ENCODE measurements at places on chromosomes 2 and 18.

GRCh38 chr2:187483537-187483936, 35.5 kb upstream of the CALCRL start:
- no peak for DNase-seq

- DNase-seq, result peak; percentile 55
Measured at GRCh38 chr2:234203135-234203984, 152.9 kb downstream of the SPP2 start.

DNA sequence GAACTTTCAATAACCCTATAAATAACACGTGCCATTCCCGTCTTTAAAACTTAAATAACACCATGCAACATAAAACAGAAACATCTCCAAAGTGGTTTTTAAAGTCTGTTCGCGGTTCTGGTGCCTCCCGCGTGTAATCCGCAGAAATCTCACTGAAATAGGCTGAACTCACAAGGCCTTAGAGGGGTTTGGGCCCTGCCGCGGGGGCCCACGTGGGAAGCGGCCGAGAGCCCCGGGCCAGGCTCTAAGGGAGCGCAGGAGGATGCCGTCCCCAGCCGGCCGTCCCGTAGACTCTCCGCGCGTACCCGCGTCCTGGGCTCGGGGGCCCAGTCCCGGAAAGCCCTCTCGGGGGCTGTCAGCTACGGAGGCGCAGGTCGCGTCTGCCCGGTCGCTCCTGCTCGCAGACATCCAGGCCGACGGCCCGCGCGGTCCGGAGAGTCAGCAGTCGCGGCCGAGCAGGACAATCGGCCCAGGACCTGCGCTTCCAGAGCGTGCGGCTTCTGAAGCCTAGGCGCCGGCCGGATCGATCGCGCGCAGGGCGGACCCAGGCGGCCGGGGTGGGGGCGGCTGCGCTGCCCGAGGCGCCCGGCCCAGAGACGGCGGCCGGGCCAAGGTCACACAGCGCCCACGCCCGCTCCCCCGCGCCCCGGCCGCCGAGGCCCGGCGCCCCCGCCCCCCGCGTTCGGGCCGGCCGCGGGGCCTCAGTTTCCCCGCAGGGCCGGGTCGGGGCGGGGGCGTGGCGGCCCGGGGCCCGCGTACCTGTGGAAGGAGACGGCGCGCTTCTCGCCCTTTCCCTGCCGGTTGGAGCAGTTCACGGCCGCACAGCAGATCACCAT, 558 bp downstream of the THAP4 start:
- DNase-seq, result no peak

DNA sequence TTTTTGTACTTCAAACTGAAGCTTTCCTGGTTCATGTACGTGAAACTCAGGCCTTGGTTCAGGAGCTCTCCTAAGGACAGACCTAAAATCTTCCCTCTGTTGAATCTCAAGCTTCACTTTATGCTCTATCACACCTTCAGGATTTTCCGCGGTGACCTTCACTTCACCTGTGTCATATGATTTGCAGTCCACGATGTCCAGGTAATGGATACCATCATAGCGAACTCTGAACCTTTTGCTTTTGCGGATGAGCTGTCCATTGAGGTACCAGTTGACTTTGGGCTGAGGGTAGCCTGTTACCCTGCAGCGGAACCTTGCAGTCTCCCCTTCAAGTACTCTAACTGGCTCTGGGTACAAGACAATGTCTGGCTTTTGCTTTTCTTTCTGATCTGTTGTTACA, 31.2 kb downstream of the TTN start:
- no peak for DNase-seq

DNA sequence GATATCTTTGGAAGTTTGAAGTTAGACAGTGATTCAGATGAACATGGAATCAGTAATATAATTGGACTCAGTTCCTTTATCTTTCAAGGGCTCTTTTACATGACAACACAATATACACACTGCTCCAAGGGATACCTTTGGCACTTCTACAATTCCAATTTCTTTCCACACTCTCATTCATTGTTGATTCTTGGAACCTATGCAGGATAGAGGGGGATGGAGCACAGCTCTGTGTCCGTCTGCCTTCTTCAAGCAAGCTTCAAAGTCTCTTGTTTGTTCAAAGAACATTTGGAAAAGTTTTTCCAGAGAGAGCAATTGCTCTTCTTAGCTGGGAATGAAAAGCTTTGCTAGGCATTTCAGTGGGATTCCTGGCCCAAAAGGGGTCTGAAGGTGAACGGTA, 276.2 kb upstream of the ZEB2 start:
- no peak for DNase-seq

GRCh38 chr2:239790721-239791120, 234.4 kb downstream of the NDUFA10 start:
- DNase-seq, result no peak

GRCh38 chr18:9329471-9329870, 5.1 kb upstream of the TWSG1 start:
- no peak for DNase-seq

- peak; percentile 20 for DNase-seq
Measured at GRCh38 chr2:172038604-172039003, 38.9 kb downstream of the METAP1D start.

DNA sequence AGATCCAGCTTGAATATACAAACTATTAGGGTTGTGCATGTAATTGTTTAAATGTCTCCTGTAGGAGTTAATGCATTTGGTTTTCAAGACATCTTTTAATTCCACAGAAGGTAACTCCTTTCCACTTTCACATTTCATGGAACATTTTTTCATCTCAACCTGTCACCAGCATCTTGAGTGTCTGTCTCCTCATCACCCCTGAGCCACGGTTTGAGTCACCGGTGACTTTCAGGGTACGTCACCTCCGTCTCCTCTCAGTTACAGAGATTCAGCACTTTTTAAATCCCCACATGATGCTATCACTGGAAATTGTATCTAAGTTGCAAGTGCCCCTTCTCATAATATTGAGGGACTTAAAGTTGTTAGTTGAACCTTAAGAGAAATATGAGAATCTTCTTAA, 25.3 kb downstream of the GPR55 start:
- no peak for DNase-seq

DNA sequence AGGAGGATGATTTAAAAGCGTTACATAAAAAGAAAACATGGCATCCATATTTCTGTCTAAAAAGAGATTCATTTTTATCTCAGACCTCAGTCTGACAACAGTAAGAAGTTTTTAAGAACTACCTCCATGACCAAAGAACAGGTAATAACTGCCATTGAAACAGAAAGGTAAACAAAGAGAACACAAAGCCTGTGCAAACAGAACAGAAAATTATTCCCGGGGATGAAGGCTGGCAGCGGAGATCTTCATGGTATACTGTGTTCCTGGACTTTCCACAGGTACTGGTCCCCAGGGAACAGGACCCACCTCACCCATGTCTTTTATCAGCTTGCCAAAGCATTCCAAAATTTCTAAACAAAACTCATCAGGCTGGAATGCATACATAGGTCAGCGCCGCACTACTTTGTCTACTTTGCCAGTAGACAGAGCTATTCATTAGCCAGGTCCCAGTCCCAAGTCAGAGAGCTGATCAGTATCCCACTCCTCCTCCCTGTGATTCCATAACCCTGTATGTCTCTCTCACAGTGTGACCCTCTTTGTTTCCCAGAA, 277.3 kb downstream of the MBD2 start:
- peak; percentile 18 for DNase-seq

- no peak for DNase-seq
Measured at GRCh38 chr18:50820901-50821520, 1.2 kb upstream of the MRO start.

GRCh38 chr18:58336605-58337004, 292.3 kb downstream of the ALPK2 start:
- DNase-seq, result no peak

- no peak for DNase-seq
Measured at GRCh38 chr18:55161916-55162315, 202.7 kb upstream of the CCDC68 start.

DNA sequence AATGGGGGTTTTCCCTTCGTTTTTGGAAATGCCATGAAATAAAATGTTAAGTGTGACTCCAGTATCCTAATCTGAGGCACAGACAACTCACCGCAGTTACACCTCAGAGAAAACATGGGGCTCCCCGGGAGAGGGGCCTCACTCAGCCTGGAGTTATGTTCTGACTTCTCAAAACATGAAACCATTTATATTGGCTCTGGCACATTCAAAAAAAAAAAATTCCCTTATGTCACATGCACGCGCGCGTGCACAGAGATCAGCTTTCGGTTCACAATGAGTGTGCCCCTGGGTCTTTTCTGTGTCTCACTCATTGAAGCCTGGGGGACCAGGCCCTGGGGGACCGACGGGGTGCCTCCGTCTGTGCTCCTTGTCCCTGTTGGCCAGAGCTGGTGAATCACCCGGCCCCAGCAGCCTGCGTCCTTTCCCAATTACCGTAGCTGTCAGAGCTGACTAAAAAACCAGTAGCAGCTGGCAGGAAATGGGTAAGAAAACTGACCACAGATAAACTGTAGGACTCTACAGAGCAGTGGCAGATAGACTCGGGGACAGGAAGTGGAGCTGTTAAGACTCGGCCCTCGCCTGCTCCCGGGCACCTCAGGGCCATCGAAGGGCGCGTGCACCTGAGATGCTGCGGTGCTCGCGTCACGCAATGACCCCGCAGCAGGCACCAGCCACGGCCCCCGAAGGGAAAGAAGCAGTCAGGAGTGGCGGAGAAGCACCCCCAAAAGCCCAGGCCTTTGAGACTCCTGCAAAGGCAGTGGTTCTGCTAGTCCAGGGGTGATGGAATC, 138.3 kb upstream of the ID2 start:
- DNase-seq, result peak; percentile 43

GRCh38 chr2:226771067-226771466, 28.6 kb downstream of the IRS1 start:
- no peak for DNase-seq

DNA sequence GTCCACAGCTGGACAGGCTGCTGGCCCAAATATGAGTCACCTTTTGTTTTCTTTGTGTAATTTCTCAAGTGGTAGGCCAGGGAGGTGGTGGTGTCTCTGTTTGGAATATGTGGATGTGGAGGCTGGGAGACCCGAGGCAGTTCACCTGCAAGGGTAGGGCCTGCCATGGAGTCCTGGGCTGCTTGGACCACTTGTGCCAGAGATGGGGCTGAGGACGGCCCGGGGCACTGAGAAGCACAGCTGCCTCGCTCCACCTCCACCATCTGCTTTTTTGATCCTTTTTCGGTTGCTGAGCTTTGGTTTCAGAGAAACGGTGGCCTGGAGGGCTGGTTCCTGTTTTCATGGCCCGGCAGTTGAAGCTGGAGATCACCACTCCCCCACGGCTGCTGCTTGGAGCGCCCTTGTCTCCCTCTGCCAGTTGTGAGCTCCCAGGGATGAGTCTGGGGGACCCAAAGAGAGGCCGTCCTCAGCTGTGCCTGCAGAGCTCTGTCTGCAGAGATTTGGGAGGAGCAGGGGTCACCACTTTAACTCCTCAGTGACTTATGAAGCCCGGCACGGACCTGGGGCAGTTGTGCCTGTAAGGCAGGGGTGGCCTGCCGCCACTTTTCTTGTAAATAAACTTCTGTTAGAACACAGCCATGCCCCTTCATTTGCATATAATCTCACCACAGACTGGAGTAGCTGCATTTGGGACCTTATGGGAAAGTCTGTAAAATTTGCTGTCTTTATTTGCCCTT, 67.6 kb upstream of the MCFD2 start:
- no peak for DNase-seq

DNA sequence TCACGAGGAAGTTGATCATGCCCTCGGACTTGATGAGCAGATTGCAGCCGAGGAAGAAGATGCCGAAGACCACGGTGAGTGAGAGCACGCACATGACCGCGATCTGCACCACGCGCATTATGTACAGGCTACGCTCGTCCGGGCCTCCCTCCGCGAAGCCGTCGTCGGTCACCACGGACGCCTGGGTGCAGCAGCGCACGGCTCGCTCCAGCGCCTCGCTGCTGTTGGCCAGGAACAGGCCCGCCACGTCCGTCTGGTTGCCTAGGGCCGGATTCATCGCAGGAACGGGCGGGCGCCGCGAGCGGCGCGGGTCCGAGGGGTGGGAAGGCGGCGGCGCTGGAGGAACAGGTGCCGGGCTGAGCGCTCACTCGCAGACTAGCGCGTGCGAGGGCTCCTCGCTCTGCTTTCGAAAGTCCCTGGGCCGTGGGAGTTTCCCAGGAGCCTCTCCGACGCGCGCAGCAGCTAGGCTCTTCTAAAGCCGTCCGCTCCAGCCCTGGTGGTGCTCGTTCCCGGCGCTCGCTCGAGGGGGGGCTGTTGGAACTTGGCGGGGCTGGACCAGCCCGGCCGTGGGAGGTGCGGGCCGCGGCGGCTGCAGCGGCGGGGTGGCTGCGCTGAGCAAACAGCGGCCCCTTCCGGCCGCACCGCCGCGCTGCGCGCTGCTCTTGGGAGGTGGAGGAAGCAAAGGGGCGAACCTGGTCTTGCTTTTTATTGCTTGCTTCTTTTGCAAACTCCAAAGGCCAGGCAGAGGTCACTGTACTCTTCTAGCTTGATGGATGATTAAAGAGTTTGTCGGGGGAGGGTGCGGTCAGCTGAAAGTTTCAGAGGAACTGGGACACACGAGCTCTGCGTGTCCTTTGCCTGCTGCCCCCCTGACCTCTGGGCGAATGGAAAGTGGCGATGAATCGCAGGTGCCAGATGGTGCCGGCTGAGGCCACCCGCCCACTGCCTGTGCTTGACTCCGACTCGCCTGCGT, at the start of gene RPRM:
TSS of gene RPRM (minus strand) at position 474 of the 973 bp plus-strand sequence. CDS start at position 277, 197 bp downstream.
- DNase-seq, result peak; percentile 92

- DNase-seq, result no peak
Measured at GRCh38 chr2:83686863-83687262, 772.2 kb downstream of the SUCLG1 start.

DNA sequence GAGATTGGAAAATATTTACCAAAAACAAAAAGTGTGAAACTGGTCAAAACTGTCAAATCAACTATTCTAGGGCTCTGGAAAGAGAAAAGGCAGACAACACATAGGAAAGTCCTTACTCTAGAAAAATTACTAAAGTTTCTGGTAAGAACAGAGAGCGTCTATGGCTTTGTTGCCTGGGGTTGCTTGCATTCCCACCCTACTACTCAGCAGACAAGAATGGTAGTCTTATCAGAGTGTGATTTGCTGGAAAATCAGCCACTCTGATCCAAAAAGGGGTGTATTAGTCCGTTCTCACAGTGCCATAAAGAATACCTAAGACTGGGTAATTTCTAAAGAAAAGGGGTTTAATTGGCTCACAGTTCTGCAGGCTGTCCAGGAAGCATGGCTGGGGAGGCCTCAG, 50.3 kb upstream of the CDH20 start:
- DNase-seq, result no peak

- DNase-seq, result no peak
Measured at GRCh38 chr18:58882686-58883085, 18.0 kb downstream of the ZNF532 start.

- peak; percentile 22 for DNase-seq
Measured at GRCh38 chr2:190343536-190344275, at the start of gene INPP1. INPP1 (plus strand) TSS chr2:190343589; CDS start chr2:190360103, 16,514 bp downstream.
